Kidney (tissue), 22 donors: ENCODE measurements at places on chromosomes 1 and 21. TPM values are rescaled to one million over a fixed set of nuclear protein-coding genes. Genes with fewer than 3 reads are reported as not detected.

GRCh38 chr1:40732756-40733301 lies 41.3 kb downstream of the NFYC start:
- no peak for DNase-seq

- DNase-seq, result no peak
Measured at GRCh38 chr1:201028461-201028889, 5.0 kb upstream of the KIF21B start.

- no peak for DNase-seq
Measured at GRCh38 chr1:65230731-65231481, 78.4 kb upstream of the DNAJC6 start.

GRCh38 chr1:23452011-23452411 lies 27.5 kb upstream of the TCEA3 start:
- DNase-seq, result peak; percentile 51

GRCh38 chr21:22223385-22223784 lies 1225.2 kb downstream of the NCAM2 start:
- no peak for DNase-seq

DNA sequence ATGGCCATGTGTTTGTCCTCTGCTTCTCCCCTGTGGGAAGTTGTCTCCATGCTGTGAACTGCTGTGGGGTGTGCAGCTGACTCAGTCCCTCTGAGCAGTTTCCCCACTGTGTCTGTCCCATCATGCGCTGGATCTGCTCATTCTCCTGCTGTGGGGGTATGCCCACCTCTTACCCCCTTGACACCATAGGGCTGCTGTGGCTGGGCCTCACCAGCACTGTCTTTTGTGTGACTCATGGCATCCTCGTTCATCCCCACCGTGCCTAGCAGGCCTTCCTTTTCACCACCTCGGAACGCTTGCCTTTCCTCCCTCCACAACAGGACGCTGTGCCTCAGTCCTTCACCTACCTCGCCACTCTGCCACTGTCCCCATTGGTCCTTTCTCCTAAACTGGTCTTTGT lies 27.3 kb downstream of the VANGL2 start:
- no peak for DNase-seq

DNA sequence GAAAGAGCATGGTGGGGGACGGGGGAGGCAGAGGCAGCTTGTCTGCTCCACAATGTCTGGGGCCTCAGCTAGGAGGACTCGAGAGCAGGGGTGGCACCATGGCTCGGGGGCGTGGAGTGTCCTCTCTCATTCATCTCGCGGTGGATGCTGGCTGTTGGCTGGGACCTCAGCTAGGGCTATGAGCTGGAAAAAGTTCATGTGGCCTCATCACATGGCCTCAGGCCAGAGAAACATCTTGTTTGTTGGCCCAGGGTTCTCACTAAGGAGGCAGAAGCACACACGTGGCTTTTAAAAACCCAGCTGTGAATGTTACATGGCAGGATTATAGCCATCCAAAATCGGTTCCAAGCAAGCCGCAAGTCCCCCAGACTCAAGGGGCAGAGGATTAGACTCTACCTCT lies 6.2 kb upstream of the CENPS start:
- no peak for DNase-seq

- DNase-seq, result no peak
Measured at GRCh38 chr1:56409112-56409691, 170.2 kb downstream of the PLPP3 start.

The UCK2 gene
- total RNA-seq, result 18.7 TPM

The MANEAL gene
- 4.7 TPM for total RNA-seq

The MAGOH gene
- total RNA-seq, result 39.4 TPM

The GPATCH3 gene
- total RNA-seq, result 15.8 TPM
